ENCODE measurements at places on chromosomes 11 and 22.

- no peaks in the 10 kb centered on the region for H3K27me3 ChIP-seq
- no peak for DNase-seq
- H3K4me1 ChIP-seq: peaks cover 1% of the 10 kb centered on the region
- no peak overlapping the region for H3K27ac ChIP-seq
Observed at GRCh38 chr11:27350511-27350910, 12.5 kb downstream of the CCDC34 start.

GRCh38 chr11:30987819-30988218 lies 381.7 kb downstream of the DCDC1 start:
- H3K4me3 ChIP-seq: no peak overlapping the region
- no peak for DNase-seq
- no peaks in the 10 kb centered on the region for H3K36me3 ChIP-seq
- no peak overlapping the region for H3K27ac ChIP-seq

DNA sequence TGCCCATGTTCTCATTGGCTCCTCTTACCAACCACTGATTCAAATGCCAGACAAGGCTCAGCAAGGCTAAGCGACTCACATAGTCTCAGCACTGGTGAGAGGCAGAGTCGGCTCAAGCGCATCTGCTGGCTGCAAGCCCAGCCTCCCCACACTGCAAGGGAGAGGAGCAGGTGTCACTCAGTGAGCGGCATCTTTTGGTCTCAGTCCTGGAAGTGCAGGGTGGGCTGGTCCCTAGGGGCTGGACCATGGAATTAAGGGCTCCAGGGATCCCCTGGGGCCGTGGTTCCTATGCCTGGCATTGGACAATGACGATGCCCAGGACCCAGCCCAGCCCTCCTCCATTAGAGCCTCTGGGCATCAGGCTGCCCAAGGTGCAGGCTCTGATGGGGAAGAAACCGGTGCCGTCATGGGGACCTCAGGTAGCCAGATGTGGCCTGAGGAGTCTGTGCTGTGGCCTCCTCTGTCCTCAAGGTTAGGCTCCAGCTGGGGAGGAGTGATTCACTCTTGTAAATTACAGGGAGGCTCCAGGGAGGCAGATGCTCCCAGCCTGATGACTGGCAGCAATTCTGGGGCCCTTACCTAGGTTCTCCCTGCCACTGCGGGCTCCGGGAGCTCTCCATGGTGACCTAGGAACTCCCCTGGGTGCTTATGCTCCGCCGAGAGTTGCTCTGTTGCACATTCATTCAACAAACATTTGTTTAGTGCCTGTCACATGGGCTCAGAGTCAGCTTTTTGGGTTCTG lies 28.0 kb downstream of the FADS2 start:
- no peak overlapping the region for H3K27ac ChIP-seq
- H3K4me1 ChIP-seq: peaks cover 5% of the 10 kb centered on the region
- no peak overlapping the region for H3K4me3 ChIP-seq
- no peak for DNase-seq
- no peaks in the 10 kb centered on the region for H3K27me3 ChIP-seq

DNA sequence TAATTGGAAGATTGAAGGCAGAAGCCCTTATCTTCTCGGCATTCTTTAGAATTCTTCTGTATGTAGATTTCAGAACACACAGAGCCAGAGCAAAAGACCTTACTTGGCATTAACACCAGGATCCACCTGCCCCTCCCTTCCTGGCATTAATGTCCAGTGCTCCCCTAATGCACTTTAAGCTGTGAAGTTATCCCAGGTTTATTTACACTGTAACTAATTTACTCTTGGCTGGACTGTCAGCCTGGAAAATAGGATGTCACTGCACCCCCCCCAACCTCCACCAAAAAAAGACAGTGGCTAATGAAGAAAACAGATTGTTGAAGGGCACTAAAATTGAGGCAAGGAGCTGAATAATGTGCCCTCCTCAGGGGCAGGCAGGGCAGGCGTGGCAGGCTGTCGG lies 30.1 kb downstream of the TIMP3 start:
- no peak overlapping the region for H3K4me3 ChIP-seq
- H3K36me3 ChIP-seq: no peaks in the 10 kb centered on the region
- H3K4me1 ChIP-seq: no peaks in the 10 kb centered on the region
- H3K27me3 ChIP-seq: no peaks in the 10 kb centered on the region

GRCh38 chr22:36077271-36077670 lies 48.6 kb upstream of the RBFOX2 start:
- H3K27ac ChIP-seq: no peak overlapping the region
- DNase-seq: no peak
- no peak overlapping the region for H3K4me3 ChIP-seq
- H3K27me3 ChIP-seq: no peaks in the 10 kb centered on the region

DNA sequence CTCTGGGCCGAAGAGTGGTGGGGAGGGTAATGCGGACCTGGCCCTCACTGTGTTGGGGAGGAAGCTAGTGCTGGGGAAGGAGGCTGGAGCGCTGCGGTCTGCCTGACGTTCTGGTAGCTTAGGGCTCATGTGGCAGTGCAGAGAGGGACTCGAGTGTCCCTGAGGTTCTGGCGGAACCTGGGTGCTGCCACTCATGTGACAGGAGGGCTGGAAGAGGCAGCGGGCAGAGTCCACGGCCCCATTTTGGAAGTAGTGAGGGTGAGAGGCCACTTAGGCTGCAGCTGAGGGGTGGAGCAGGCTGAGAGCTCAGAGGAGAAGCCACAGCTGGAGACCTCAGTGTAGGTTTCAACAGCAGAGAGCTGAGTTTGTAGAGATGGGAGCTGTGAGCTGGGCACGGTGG lies 16.2 kb upstream of the TRMU start:
- no peaks in the 10 kb centered on the region for H3K27me3 ChIP-seq
- H3K27ac ChIP-seq: no peak overlapping the region
- H3K4me1 ChIP-seq: peaks cover under 1% of the 10 kb centered on the region
- H3K4me3 ChIP-seq: no peak overlapping the region

- H3K27me3 ChIP-seq: no peaks in the 10 kb centered on the region
- no peak for DNase-seq
- peaks cover 5% of the 10 kb centered on the region for H3K36me3 ChIP-seq
- H3K4me1 ChIP-seq: no peaks in the 10 kb centered on the region
- H3K27ac ChIP-seq: no peak overlapping the region
Observed at GRCh38 chr11:15991215-15991614, 365.1 kb downstream of the SOX6 start.

- no peaks in the 10 kb centered on the region for H3K27me3 ChIP-seq
- H3K4me1 ChIP-seq: no peaks in the 10 kb centered on the region
- no peak overlapping the region for H3K4me3 ChIP-seq
- no peaks in the 10 kb centered on the region for H3K36me3 ChIP-seq
- no peak overlapping the region for H3K27ac ChIP-seq
Observed at GRCh38 chr11:111205632-111206385, 39.7 kb upstream of the POU2AF2 start.

- peaks cover 3% of the 10 kb centered on the region for H3K27me3 ChIP-seq
- peaks cover 10% of the 10 kb centered on the region for H3K4me1 ChIP-seq
- no peak overlapping the region for H3K4me3 ChIP-seq
- no peak for DNase-seq
- H3K27ac ChIP-seq: no peak overlapping the region
Observed at GRCh38 chr22:25102722-25103121, 96.9 kb upstream of the CRYBB3 start.

DNA sequence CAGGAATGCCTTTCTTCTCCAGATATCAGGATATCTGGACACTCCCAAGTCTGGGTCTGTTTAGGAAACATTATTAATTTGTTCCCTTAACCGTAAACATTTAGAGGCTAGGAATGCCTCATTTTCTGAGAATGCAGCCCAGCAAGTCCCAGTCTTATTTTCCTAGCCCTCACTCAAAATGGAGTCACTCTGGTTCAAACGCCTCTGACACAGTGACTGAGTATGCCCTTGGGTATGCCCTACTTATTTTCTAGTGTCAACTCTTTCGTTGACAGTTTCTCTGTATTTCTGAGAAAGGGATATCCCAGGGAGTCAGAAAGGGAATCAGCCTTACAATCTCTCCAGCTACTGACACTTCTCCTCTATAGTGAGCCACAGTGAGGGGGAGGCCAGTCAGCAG lies 16.0 kb upstream of the CCDC81 start:
- H3K36me3 ChIP-seq: no peaks in the 10 kb centered on the region
- H3K4me1 ChIP-seq: peaks cover 4% of the 10 kb centered on the region

GRCh38 chr11:2931771-2932738 lies 2.8 kb upstream of the PHLDA2 start:
- peaks cover 3% of the 10 kb centered on the region for H3K36me3 ChIP-seq
- H3K27me3 ChIP-seq: no peaks in the 10 kb centered on the region
- no peak for DNase-seq
- H3K27ac ChIP-seq: no peak overlapping the region

DNA sequence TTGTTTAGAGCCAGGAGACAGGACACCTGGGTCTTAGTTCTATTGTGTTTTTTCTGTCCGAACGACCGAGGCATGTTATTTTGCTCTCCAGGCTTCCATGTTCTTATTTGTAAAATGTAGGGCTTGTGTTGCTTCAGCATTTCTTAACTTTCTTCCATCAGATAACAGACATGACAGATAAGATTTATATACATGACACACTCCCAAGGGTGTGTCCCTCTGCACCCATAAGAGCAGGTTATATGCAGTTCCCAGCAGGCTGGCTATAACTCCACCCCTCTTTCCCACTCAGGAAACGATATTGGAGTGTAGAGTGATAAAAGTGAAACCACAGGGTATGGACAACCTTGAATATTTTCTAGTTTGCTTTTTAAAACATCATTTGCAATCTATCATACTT lies 65.8 kb downstream of the APIP start:
- no peak overlapping the region for H3K4me3 ChIP-seq
- no peak overlapping the region for H3K27ac ChIP-seq
- no peaks in the 10 kb centered on the region for H3K4me1 ChIP-seq
- peak; percentile 7 for DNase-seq

DNA sequence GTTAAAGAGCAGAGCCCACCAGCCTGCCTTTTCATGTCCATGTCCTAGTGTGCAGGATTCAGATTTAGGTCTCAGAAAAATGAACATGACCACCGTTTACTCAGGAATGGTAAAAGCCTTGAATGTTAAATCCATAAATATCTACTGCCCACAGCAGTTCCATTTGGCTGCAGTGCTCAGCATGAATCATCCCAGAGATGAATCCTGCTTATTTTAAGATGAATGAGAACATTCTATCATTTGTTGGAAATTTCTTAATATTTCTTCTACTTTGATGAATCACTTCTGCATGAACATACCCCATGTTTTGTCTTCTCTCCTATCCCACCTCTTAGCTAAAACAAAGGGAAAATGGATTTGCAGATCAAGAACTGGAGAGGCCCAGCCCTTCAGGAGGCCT lies 47.5 kb upstream of the AQP11 start:
- no peaks in the 10 kb centered on the region for H3K27me3 ChIP-seq
- no peaks in the 10 kb centered on the region for H3K4me1 ChIP-seq
- no peak overlapping the region for H3K27ac ChIP-seq
- no peaks in the 10 kb centered on the region for H3K36me3 ChIP-seq

DNA sequence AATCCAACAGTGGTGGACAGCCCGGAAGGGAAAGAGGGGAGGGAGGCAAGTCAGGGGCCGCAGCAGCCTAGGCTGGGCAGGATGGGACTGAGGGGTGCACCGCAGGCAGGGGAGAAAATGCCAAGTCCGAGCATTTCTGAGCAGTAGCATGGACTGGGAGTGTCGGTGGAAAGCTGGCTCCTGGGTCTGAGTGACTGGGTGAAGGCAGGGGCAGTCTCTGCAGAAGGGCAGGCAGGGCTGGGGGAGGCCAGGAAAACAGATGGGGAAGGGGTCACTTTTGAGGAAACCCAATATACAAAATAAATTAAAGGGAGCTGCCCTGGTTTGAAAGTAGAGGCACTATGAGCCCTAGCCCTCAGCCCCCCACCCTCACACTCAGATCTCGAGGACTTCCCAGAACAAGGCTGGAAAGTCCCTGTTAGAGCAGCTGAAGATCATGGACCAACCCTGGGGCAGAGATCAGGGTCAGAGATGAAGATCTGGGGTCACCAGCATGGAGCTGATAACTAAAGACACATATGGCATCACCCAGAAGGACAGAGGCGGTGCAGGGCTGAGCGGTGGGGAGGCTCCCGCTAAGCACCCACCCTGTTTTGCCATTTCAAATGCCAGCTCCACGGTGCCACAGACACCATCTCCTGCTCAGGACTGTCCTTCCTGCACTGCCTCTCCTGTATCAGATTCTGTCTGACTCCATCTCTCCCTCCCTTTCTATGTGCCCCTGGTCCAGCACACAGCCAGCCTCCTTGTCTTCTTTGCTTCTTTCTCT lies 32.4 kb upstream of the ETS1 start:
- H3K36me3 ChIP-seq: no peaks in the 10 kb centered on the region
- no peak for DNase-seq
